ENCODE measurements at places on chromosomes 1 and 21.

DNA sequence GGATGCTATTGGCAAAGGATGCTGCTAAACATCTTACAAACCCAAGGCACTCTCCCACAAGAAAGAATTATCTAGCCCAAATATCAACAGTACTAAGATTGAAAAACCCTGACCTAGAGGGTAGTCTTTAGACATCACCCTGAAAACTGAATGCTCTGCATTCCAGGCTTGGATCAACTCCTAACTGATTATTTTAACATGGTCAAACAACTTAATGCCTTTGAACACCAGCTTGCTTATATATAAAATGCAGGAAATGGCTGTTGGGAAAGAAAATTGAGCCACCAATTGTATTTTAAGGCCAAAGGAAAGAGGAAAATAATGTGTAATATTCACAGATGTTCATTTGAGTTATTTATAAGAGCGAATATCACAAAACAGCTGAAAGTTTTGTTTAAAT, 72.2 kb upstream of the C1orf87 start:
- no peak overlapping the region for H3K4me3 ChIP-seq
- H3K4me1 ChIP-seq, result peaks cover 4% of the 10 kb centered on the region
- no peaks in the 10 kb centered on the region for H3K36me3 ChIP-seq
- no peak for DNase-seq
- no peak overlapping the region for H3K27ac ChIP-seq
- H3K27me3 ChIP-seq, result no peaks in the 10 kb centered on the region

DNA sequence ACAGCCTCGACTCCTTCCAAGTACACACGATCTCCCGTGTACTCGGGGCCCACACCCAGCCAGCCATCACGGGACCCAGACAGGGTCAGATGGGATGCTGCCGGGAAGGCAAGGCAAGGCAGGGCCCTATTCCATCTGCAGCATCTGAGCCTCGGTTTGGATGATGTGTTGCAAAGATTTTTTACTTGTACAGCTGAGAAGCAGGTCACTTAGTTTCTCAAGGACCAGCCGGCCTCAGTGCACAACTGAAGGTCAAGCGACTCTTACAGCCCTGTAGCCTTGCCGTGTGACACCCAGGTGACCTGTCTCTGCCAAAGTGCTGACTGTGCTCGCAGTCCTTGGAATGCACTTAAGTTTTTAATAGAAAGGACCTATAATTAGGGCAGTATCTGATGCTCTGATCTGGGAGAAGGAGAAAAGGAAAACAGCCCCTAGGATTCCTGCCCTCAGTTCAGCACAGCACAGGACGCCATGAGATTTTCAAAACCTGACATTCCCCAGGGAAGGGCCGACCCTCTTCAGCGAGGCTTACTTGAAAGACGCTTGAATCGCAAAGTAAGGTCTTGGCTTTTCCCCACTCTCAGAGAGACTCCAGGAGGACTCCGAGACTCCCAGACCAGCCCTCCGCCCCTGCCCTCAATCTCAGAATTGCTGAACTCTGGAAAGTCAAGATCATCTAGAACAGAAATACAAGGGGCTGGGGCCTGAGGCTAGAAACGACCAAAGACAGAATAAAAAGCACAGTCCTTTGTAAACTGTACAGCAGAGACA, 1.3 kb downstream of the GPR157 start:
- H3K27me3 ChIP-seq, result peaks cover 15% of the 10 kb centered on the region
- H3K4me3 ChIP-seq, result peak overlapping the region; percentile 53
- DNase-seq, result no peak

- DNase-seq, result no peak
- no peak overlapping the region for H3K27ac ChIP-seq
- no peaks in the 10 kb centered on the region for H3K36me3 ChIP-seq
- H3K27me3 ChIP-seq, result no peaks in the 10 kb centered on the region
- H3K4me1 ChIP-seq, result no peaks in the 10 kb centered on the region
These were observed 286.9 kb upstream of the ADGRL2 start for GRCh38 chr1:81513796-81514354.

- DNase-seq, result no peak
- H3K36me3 ChIP-seq, result no peaks in the 10 kb centered on the region
- no peak overlapping the region for H3K27ac ChIP-seq
- H3K4me1 ChIP-seq, result no peaks in the 10 kb centered on the region
- no peak overlapping the region for H3K4me3 ChIP-seq
- peaks cover 3% of the 10 kb centered on the region for H3K27me3 ChIP-seq
These were observed 6.2 kb upstream of the ERO1B start for GRCh38 chr1:236287757-236288619.

DNA sequence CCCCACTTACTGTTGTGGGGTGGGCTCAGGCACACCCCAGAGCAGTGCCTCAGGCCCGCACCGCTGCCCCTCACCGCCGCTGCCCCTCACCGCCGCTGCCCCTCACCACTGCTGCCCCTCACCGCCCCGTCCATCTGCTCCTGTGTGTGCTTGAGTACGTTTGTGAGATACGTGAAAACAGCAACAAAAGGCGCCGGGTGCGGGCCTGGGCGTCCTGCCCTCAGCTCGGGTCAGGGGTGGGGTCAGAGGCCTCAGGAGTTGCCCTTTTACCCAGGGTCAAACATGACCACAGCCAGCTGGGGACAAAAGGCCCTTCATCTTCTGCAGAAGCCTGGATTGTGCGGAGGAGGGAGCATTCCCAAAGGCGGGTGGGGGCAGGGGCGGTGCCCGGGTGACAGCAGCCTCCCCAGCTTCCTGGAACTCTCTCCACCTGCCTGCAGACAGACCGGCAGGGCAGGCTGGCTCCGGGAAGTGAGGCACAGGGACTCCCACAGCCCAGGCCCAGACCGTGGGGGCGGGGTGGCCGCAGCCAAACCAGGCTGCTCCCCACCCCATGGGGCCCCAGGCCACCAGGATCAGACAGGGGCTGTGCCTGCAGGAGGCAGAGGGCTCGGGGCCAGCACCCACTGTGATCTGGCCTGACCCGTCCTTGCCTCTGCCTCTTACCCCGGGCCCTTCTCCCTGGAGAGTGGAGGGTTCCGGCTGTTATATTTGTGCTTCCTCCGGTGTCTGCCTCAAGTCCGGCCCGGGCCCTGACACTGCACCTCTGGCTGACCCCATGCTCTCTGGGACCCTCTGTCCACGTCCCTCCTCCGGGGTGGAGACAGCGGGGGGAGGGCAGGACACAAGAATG, 2.3 kb upstream of the VWA1 start:
- H3K27ac ChIP-seq, result peak overlapping the region; percentile 91
- peaks cover 86% of the 10 kb centered on the region for H3K4me1 ChIP-seq

- H3K27ac ChIP-seq, result peak overlapping the region; percentile 49
- no peaks in the 10 kb centered on the region for H3K27me3 ChIP-seq
- no peaks in the 10 kb centered on the region for H3K4me1 ChIP-seq
- no peaks in the 10 kb centered on the region for H3K36me3 ChIP-seq
- no peak for DNase-seq
These were observed 62.5 kb upstream of the ARHGAP29 start for GRCh38 chr1:94299627-94300553.

DNA sequence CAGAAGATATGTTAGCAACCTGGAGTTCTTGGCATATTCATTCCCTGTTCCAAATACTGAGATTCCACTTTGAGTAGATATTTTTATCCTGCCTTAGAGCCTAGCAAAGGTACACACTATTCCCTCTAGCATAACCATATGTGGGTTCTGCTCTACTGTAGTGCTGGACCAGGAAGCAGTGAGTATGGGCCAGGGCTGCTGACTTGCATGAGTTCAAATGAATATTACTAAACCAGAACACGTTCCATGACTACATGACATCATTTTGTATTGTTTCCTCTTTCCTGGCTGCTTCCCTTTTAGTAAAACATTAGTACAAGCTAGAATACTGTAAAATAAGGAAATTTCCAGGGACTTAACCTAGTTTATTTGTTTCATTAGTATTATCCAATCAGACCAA, 41.1 kb downstream of the TNFSF18 start:
- H3K36me3 ChIP-seq, result no peaks in the 10 kb centered on the region
- H3K27ac ChIP-seq, result no peak overlapping the region
- no peak for DNase-seq
- no peaks in the 10 kb centered on the region for H3K4me1 ChIP-seq

DNA sequence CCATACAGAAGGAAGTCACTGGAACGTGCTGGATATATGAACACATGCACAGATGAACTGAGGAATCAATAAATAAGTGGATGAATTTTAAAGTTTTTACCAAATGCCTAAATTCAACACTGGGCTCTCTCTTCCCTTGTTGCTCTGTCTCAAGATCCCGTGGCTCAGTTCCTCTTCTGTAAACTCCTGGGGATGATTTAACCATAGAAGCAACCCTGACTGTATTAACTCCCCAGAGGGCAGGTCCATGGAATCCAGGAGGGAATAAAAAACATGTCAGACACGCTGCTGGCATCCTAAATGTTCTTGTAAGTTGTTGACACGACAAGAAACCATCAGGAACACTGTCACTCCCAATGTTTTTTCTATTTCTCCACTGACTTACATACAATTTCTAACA, 45.3 kb upstream of the GPR157 start:
- H3K4me1 ChIP-seq, result no peaks in the 10 kb centered on the region
- H3K36me3 ChIP-seq, result no peaks in the 10 kb centered on the region
- no peak for DNase-seq
- H3K27me3 ChIP-seq, result no peaks in the 10 kb centered on the region

GRCh38 chr1:88683541-88684481, at the start of gene PKN2:
PKN2 (plus strand) TSS chr1:88684273; CDS start chr1:88684581, 308 bp downstream.
- peak; percentile 93 for DNase-seq
- H3K27me3 ChIP-seq, result no peaks in the 10 kb centered on the region
- peak within 1 kb of the TSS; percentile 93 for H3K4me3 ChIP-seq
- H3K36me3 ChIP-seq, result no peaks in the 10 kb centered on the region
- H3K27ac ChIP-seq, result peak within 1 kb of the TSS; percentile 98

GRCh38 chr1:25530186-25531081, 13.0 kb upstream of the LDLRAP1 start:
- no peaks in the 10 kb centered on the region for H3K36me3 ChIP-seq
- no peak overlapping the region for H3K4me3 ChIP-seq
- no peak overlapping the region for H3K27ac ChIP-seq
- H3K27me3 ChIP-seq, result no peaks in the 10 kb centered on the region
- no peak for DNase-seq
- H3K4me1 ChIP-seq, result no peaks in the 10 kb centered on the region

- no peak overlapping the region for H3K27ac ChIP-seq
- no peaks in the 10 kb centered on the region for H3K4me1 ChIP-seq
- DNase-seq, result no peak
These were observed 437.7 kb downstream of the OMA1 start for GRCh38 chr1:58108783-58109182.

- H3K27ac ChIP-seq, result no peak overlapping the region
- peaks cover 30% of the 10 kb centered on the region for H3K36me3 ChIP-seq
- no peak for DNase-seq
- no peak overlapping the region for H3K4me3 ChIP-seq
These were observed 24.0 kb downstream of the QSOX1 start for GRCh38 chr1:180178511-180179161.

GRCh38 chr1:180854001-180854400, 58.7 kb upstream of the KIAA1614 start:
- no peak for DNase-seq
- no peaks in the 10 kb centered on the region for H3K4me1 ChIP-seq
- H3K27me3 ChIP-seq, result no peaks in the 10 kb centered on the region
- no peaks in the 10 kb centered on the region for H3K36me3 ChIP-seq
- no peak overlapping the region for H3K27ac ChIP-seq

- no peak for DNase-seq
- no peaks in the 10 kb centered on the region for H3K36me3 ChIP-seq
- H3K4me1 ChIP-seq, result no peaks in the 10 kb centered on the region
- H3K4me3 ChIP-seq, result no peak overlapping the region
These were observed 36.3 kb upstream of the IL10 start for GRCh38 chr1:206808615-206809014.

- no peak overlapping the region for H3K27ac ChIP-seq
- H3K4me1 ChIP-seq, result peaks cover 22% of the 10 kb centered on the region
- H3K36me3 ChIP-seq, result no peaks in the 10 kb centered on the region
- no peak overlapping the region for H3K4me3 ChIP-seq
- H3K27me3 ChIP-seq, result peaks cover 13% of the 10 kb centered on the region
- no peak for DNase-seq
These were observed 104.8 kb upstream of the CASZ1 start for GRCh38 chr1:10901091-10901890.

- peaks cover 5% of the 10 kb centered on the region for H3K27me3 ChIP-seq
- DNase-seq, result no peak
- H3K4me1 ChIP-seq, result peaks cover 14% of the 10 kb centered on the region
- no peak overlapping the region for H3K4me3 ChIP-seq
- no peaks in the 10 kb centered on the region for H3K36me3 ChIP-seq
These were observed 183.0 kb downstream of the ZBTB18 start for GRCh38 chr1:244234009-244234643.

GRCh38 chr21:18373606-18374005, 30.0 kb downstream of the TMPRSS15 start:
- no peak overlapping the region for H3K27ac ChIP-seq
- no peak overlapping the region for H3K4me3 ChIP-seq
- no peak for DNase-seq
- H3K4me1 ChIP-seq, result no peaks in the 10 kb centered on the region

DNA sequence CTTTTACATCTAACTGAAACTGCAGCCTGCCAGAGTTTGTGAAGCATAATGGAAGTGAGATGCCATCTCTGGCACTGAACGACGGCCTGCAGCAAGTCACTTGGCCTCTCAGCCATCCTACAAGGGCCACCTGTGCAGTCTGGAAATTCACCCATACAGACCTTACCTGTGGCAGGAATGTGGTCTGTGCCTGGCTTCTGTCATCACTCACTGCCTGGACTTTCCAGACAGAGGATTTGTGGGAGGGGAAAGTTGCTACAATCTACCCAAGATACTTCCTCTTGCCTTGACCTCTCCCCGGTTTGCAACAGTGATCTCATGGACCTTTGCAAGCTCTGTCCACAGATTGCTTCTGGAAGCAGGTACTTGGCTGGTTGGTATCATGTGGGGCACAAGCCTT, 58.4 kb upstream of the ATP1B1 start:
- no peaks in the 10 kb centered on the region for H3K36me3 ChIP-seq
- no peaks in the 10 kb centered on the region for H3K27me3 ChIP-seq
- DNase-seq, result no peak
- no peak overlapping the region for H3K27ac ChIP-seq
- no peak overlapping the region for H3K4me3 ChIP-seq

DNA sequence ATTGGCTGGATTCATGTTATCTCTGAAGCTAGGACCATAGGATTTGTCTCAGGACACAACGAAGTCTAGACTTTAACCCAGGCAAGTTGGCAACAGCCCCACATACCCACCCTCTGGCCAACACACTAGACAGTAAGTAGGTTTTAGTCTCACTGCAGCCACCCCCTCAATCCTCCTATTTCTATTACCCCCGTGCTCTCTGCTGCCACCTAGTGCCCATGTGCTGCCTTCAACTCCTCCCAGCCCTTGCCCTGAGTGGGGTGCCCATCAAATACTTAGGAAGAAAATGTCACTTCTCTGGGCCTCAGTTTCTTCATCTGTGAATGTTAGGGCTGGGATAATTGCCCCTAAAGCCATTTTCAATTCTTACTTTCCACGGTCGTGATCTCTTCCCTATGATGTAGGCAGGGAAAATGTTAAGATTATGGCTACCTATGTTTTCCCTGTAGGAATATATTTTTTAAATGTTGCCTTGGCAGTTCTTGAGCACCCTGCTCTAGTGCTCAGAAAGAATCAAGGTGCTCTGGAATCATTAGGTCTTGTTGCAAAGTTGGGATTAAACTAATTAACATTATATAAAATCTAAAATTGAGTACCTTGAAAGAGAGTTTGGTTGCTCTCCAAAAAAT, 213.0 kb downstream of the LMX1A start:
- DNase-seq, result no peak
- H3K27me3 ChIP-seq, result peaks cover 12% of the 10 kb centered on the region
- H3K36me3 ChIP-seq, result no peaks in the 10 kb centered on the region
- H3K27ac ChIP-seq, result no peak overlapping the region
- H3K4me3 ChIP-seq, result no peak overlapping the region
- H3K4me1 ChIP-seq, result no peaks in the 10 kb centered on the region

- H3K36me3 ChIP-seq, result no peaks in the 10 kb centered on the region
- H3K4me1 ChIP-seq, result peaks cover 8% of the 10 kb centered on the region
- DNase-seq, result no peak
These were observed 1.8 kb downstream of the LRIF1 start for GRCh38 chr1:110961902-110962301.

Measured in spinal cord (tissue), 10 donors.